ENCODE measurements at places on chromosomes 3 and 15.
A peak's percentile ranks its signal among the peaks of the same experiment; 100 is the strongest.

DNA sequence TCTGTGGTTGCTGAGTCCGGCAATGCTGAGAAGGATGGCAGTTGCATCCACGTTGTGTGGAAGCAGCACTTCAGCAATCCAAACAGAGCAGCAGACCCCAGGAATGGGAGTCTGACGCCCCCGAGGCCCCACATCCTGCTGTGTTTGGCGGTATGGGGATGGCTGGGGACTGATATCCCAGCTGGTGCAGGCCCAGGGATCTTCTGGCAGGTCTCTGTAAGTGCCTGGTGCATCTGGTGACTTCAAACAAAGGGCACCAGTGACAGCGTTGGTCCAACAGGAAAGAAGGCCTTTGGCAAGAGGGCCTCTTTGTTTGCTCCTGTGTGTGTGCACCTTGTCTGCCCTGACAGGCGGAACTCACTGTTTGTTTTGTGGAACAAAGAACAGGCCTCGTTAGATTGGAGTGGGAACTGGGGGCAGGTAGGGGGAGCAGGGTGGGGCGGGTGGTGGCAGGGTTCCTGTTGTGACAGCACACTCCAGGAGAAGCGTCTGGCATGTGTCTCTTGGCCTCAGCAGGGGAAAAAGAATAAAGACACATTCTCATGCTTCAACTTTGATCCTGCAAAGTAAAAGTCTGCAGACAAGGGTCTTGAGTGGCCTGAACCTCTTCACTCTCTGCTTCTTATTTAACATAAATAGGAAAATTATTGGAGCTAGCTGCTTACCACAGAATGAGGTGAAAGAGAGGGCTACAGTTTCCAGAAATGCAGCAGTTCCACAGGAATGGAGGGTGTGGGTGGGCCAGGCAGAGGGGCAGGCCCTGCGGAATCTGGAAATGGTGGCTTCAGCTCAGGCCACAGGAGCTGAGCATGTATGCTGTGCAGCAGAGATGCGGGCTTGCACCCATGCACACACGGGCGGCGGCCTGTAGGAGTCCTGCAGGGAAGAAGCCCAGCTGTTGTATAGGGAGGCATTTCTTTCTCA is 94.5 kb upstream of the MYZAP start:
- no peak for DNase-seq

DNA sequence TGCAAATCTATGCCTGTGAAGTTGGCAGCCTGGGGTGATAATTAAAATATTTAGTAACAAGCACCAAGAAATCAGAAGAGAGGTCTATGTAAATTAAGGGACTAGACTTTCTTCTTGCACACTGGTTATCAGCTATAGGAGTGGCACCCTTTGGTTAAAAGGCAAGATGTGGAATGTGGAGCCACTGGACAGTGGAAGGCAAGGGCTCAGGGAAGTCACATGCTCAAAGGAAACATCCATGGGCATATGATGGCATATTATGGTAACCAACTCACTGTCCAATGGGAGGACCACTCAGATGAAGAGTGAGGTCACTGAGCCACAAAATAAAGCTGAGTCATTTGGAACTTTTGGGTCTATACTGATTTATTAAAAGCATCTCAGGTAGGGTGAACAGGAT is 165.6 kb upstream of the PRICKLE2 start:
- DNase-seq = no peak

DNA sequence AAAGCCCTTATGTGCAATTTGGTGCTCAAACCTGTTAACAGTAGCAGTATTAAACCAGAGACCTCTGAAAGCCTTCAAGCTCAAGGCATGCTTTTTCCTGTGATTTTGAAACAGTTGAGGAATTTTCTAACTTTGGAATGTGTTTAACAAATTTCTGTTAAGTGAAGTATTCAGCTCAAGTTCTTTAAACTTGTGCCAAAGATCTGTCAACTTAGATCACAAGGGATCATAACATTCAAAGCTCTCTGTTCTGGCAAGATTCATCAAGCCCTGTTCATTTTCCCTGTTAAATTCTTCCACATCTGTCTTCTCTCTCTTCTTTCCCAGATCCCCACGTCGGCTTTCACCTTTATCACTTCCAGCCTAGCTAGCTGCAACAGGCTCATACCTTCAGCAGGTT is 28.8 kb upstream of the RYK start:
- DNase-seq = no peak

GRCh38 chr15:93302080-93302765 is 213.2 kb upstream of the RGMA start:
- no peak for DNase-seq

DNA sequence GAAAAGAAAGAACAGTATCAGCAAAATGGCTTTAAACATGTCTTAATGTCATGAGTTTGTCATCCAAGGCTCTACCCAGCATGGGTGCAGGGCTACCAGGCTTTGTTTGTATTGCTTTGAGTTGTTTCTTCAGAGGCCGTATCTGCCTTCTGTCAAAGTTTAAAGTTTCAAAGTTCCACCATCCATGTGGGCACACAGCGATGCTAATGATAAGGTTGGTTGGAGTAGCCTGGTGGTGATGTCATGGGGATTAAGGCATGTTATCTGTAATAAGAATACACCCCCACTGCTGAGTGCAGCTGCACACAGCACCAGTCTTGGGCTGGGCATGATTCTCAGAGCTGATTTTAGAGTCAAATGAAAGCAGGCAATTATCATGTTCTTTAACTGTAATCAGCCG is 72.0 kb upstream of the LRTM1 start:
- DNase-seq = no peak

DNA sequence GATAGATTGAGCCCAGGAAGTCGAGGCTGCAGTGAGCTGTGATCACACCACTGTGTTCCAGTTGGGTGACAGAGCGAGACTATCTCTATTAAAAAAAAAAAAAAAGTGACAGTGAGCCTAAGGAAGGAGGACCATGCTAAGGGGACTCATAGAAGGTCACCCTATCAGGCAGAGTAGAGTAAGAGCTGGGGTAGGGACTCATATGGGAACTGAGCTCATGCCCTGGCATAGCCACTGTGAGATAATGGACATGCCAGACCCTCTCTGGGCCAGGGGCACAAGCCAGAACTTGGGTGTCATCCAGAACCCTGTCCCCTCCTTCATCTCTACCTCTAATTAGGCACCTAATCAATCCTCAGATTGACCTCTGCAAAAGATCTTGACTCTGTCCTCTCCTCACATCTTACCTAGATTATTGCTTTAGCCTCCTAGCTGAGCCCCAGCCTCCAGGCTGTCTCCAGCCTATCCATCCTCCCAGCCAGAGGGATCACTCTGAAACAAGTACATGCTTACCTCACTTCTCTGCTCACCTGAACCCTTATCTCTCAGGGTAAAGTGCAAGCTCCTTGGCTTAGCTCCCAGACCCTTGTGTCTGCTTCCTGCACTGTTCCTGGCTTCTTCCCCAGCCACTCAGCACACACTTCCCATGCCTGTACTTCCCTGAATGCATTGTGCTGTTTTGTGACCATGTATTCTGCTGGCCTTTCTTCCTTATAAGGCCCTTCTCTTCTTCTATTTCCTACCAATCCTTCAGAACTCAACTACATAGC is 76.4 kb downstream of the DAPK2 start:
- no peak for DNase-seq

DNA sequence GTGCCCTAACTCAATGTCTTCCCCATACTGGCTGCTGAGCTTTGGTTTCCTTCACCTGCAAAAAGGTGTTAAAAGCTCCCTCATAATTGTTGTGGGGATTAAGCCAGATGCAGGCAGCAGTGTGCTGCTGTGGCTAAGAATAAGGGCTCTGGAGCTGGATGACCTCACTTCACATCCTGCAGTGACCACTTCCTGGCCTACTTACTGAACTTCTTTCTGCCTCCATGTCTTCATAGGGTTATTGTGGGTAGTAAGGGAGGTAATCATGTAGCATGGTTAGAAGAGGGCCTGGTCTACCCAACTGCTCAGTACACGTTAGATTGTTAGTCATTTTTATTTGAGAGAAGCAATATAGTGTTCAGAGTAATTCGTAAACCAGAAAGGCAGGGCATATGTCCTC is 18.4 kb downstream of the GYG1 start:
- no peak for DNase-seq

DNA sequence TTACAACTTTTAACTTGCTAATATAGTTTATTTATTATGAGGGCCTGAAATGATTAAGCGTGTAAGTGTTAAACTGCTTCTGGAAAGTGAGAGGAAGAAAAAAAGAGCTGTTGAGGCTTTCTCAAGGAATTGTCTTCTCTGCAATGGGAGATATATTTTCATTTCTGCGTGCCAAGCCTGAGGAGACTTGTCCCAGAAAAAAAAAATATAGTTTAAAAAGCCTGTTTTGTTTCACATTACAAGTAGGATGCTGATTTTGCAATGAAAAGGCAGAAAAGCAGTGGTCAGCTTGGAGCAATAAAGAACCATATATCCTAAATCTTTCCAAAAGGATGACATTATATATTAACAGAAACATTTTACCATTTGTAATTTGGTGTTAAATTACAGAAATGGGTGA is 115.5 kb downstream of the GMNC start:
- DNase-seq = no peak

- peak; percentile 55 for DNase-seq
Observed at GRCh38 chr15:74438721-74439316, 5.1 kb upstream of the SEMA7A start.

GRCh38 chr15:33148129-33148751 is 46.3 kb downstream of the FMN1 start:
- DNase-seq = no peak

DNA sequence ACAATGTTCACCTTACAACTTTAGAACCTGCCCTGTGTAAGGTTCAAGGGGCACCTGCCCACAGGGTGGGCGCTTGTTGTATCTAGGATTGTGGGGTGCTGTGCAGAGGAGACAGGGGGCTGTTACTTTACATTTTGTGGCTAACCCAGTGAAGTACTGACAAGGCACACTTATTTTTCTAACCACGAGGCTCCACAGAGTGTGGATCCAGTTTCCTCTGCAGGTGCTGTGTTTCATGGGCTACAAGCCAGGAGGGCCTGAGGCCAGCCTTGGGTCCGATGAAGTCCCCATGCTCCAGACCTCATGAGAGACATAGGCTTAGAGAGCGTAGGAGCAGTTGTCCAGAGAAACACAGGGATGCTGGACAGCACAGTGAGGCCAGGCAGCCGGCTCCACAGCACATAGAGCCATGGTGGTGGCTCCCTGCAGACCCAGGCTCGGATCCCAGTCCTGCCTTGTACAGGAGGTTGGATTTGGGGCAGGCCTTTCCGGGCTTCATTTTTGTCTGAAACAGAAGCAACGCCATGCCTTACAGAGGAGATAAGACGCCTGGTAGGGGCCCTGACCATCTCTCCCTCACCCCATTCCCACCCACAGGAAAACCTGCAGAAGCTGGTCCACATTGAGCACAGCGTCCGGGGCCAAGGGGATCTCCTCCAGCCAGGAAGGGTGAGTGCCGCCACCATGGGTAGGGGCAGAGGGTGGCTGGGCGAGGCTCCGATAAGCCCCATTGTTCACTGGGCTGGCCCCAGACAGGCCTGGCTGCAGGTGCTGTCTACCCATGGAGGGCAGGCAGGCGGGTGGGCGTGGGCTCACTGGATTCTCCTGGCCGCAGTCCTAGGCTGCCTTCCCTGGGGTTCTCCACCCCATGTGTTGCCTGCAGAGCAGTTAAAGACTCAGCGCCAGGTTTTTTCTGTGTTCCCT is 40.1 kb upstream of the NR2C2 start:
- no peak for DNase-seq

DNA sequence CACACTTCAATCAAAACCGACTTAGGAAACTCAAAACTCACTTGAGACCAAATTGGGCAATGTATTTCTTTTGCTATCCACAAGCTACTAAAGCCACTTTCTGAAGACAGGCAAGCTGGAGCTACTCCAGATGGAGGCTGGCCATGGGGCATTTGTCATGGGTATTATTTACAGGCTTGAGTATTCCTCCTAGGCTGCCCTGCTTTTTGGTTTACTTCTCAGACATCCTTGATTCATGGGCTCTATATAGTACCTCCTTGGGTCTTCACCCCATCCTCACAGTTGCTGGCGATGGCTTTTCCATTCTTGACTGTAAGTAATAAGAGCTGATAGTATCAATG is 18.6 kb upstream of the SYNM start:
- DNase-seq = no peak

DNA sequence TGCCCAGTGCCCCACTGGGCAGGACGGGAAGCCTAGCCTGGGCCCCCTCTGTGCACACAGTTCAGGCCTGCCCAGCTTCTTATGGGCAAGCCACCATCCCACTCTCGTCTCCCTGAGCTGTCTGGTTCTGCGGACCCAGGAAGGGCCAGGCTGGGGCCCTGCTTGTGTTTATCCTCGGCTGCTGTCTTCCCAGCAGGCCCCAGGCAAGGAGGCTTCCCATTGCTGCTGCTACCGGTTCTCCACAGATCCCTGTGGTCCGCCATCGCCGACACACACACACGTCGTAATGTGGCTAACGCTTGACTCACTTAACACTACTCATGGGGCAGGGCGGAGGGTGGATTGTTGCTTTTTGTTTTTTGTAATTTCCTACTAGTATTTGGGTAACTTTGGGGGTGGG is 52.4 kb upstream of the SLC6A1 start:
- DNase-seq = no peak

GRCh38 chr3:106438887-106439286 is 570.1 kb upstream of the CBLB start:
- no peak for DNase-seq

DNA sequence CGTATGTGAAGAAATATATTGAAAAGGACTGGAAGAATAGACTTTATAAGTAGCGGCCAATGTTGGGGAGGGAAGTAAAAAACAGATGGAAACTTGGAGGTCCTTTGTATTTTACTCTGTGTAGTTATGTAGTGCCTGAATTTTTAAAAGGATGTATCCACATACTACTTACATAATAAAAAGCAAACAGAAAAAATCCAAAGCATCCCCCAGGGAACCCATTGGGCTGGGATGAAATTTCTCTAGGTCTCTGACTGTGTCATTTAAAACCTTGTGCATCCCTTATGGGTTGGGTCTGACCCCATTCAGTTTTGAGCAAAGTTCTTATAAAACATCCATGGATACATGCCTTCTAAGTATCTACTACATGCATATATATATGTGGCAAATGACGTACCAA is 141.1 kb downstream of the NR1D2 start:
- DNase-seq = no peak

- no peak for DNase-seq
Observed at GRCh38 chr3:78281381-78281780, 1241.5 kb downstream of the ROBO2 start.

DNA sequence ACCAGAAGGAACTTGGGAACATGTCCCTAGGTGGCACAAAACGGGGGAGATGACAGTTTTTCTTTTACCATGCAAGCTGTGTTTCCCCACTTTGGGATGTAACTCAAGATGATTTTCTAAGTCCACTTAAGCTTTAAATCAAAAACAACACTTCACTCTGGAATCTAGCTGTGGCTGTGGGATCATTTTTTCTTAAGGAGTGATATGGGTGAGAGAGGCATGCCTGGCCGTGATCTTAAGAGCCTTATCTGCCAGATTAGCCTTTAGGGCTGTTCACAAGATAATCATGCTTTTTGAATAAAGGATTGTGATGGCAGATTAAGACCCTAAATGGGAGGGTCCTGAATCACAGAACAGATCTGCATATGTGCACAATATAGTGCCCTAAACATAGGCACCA is 384.8 kb upstream of the SEMA6D start:
- no peak for DNase-seq

DNA sequence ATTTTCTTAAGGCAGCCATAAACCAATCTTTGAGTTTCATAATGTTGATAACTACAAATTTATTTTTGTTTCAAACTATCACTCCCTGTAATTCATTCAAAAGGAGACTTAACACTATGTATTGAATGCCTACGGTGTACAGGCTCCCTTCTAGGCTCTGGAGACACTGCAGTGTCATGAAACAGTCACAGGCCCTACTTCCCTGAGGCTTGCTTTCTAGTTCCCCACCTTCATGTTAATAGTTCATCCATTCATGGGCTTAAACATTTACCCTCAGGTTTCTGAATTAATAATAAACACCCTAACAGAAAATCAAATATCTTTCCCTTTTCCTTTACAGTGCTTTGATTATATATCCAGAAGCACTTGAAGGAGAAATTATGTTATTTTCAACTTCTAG is 168.7 kb downstream of the CHL1 start:
- no peak for DNase-seq
